ENCODE measurements at places on chromosomes 7 and 10. TPM values are rescaled to one million over a fixed set of nuclear protein-coding genes. Genes with fewer than 3 reads are reported as not detected.
A peak's percentile ranks its signal among the peaks of the same experiment; 100 is the strongest.

UTF1 gene
- total RNA-seq = not detected

CRTAC1 gene
- 2.6 TPM for total RNA-seq

DNA sequence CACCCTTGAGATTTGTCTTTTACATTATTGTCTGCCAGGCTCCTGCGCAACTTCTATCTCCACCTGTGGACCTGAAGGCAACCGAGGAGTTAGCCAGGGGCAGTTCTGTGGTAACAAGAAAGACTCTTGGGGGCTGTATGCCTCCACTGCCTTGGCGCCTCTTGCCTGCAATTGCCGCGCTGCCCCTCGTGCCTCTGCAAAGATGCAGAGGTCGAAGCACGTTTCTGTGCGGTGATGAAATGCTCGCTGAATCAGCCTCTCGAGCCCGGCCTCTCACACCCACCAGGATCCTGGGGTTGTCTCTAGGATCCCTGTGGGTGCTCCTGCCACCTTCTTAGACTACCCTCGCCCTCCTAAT is 486 bp upstream of the LHFPL3 start:
- DNase-seq = no peak

DNA sequence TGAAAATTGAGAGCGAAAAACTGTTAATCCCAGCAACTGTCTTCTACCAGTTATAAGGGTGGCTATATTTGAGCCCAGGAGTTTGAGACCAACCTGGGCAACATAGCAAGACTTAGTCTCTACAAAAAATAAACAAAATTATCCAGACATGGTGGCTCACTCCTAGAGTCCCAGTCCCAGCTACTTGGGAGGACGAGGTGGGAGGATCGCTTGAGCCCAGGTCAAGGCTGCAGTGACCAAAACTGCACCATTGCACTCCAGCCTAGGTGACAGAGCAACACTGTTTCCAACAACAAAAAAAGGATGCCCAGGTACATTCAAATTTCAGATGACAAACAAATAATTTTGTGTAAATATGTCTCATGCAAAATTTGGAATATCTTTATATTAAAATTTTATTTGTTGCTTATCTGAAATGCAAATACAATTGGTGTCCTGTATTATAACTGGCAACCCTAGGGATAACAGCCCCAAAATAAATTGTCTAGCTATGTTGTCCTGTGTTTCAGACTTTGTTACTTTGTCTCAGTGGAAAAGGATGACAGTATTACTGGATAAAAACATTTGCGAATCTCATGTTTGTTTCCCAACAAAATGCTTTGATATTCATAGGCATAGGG is 26.7 kb downstream of the FAM171A1 start:
- no peak for DNase-seq

DNA sequence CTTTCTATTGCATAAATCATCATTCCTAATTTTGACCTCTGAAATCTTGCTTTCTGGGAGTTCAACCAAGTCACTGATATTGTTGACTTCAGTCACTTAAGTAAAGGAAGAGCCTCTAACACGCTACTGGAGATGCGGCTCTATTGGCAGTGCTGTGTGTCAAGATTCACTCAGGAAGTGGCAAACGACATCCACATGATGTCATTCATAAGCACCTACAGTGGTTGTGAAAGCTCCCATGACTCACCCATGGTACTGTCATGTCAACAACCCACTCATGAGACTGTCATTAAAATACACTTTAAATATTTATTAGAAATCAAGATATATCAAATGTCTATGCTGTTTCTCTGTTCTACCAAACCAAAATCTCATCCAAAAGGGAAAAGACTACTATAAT is 52.5 kb upstream of the LHFPL3 start:
- no peak for DNase-seq

PRKG1 gene
- total RNA-seq = 96.8 TPM

DNA sequence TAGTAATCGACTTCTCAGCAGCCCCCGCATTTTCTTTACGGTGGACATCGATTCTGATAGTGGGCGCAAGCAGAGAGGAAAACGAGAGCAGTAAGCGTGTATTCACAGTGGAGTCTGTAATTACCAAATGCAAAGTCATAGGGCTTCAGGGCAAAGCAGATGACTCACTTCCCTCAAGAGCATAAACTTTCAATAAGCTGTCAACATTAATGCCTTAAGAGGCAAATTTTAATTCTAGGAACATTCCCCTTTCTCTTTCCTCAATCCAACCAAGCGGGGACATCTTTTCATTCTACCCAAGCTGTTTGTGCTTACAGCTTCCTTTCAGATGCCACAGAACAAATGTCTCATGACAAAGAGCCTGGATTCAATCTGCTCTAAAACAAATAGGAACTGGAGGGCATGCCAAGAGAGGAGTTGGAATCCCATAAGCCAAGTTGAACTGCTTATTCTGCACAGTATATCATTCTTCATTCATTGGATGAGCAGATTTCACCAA is 48.6 kb downstream of the MALSU1 start:
- DNase-seq = no peak

ACTL6B gene
- not detected for total RNA-seq

DNA sequence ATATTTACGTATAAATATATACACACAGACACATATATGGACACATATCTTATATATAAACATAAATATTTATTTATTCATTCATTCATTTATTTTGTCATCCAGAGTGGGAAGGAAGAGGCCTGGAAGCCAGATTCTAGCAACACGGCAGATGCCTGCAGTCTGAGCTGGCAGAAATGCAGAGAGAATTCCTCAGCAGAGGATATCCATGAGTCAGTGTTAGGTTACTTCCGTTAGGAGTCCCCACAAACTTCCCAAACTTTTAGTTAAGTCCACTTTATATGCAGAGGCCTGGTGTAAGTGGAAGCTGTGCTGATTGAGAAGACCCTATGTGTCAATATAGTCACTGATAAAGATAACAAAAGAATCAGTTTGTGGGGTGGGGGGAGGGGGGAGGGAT is 89.6 kb downstream of the PPP1R17 start:
- DNase-seq = no peak

DNA sequence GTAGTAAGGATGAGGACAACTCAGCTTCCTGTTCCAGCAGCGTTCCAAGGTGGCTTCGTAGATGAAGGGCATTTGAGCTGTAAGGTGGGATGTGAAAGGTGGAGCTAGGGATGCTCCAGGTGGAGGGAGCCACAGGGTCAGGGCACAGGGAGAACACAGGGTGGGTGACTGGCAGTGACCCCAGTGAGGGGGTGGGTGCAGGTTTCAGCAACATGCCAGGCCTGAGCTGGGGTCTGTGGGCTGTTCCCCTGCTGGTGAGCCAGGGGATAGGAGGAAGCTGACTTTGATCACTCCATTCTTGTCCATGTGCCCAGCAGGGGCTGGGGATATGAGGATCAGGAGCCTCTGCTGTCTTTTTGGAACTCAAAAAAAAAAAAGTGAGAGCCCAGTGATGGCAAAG is 33.2 kb downstream of the CDH23 start:
- DNase-seq = no peak

DNA sequence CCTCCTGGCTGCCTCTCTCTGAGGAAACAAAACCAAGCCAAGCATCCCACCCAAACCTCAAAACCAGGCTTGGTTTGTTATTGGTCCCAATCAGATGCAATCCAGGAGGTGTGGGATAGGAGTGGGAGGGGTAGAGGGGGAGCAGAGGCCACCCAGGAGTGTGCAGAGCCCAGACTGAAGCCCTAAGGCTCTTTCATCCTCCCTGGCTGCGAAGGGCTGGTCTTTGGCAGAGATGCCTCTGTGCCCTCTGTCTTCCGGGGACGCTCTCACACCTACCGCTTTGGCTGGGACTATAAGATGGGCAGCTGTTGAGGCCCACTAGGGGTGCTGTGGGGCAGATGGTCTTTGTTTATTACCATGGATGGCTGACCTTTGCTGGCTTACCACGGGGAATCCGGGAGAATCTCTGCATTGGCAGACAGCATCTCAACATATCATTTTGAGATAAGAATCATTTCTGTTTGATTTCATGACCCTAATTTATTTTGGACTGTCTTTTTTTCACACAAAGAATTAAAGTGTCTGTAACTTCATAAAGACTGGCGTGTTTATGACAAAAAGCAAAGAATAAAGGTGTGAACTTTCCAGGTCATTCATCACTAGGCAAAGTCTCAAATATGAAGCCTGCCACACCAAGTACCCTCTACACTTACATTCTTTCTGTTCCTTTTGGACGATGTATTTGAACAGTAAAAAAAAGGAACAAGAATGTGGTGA is 6.5 kb upstream of the DENND2A start:
- peak; percentile 70 for DNase-seq

All from tongue (tissue), 3 donors.